ENCODE measurements at places on chromosomes 13 and 19.

- no peak for DNase-seq
Observed at GRCh38 chr13:40407567-40407966, 258.9 kb downstream of the FOXO1 start.

GRCh38 chr19:3547301-3547731 is 8.3 kb downstream of the TEKTIP1 start:
- DNase-seq: no peak

DNA sequence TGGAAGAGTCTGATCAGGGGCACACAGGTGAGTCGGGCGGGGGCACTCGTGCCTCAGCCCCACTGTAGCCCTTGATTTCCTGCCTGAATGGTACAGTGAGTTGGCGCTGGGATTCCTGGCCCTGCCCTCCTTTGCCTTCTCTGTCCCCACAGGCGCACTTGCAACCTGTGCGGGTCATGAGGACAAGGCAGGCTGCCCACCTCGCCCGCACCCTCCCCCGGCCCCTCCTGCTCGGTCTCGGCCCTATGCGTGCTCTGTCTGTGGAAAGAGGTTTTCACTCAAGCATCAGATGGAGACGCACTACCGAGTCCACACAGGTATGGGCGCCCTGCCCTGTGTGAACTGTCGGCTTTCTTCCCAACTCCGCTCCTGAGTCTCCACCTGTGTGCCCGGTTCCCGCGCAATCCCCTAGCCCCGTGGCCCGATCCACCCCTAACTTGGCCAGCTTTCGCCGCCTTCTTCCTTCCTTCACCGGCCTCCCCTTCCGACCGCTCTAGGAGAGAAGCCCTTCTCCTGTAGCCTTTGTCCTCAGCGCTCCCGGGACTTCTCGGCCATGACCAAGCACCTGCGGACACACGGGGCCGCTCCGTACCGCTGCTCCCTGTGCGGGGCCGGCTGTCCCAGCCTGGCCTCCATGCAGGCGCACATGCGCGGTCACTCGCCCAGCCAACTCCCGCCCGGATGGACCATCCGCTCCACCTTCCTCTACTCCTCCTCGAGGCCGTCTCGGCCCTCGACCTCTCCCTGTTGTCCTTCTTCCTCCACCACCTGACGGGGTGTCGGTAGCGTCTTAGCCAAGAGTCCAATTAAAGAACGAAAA is 1.6 kb upstream of the KMT2B start:
- peak; percentile 62 for DNase-seq

GRCh38 chr19:31749231-31749630 is 400.0 kb upstream of the TSHZ3 start:
- DNase-seq: no peak

- DNase-seq: no peak
Observed at GRCh38 chr13:81577601-81578195, 1236.8 kb upstream of the SPRY2 start.

Measured in RWPE2 (cell line).